ENCODE measurements at places on chromosomes 6 and 20. TPM values are rescaled to one million over a fixed set of nuclear protein-coding genes. Genes with fewer than 3 reads are reported as not detected.
A peak's percentile ranks its signal among the peaks of the same experiment; 100 is the strongest.

TDRD6 gene
- not detected for total RNA-seq

- DNase-seq: no peak
Observed at GRCh38 chr6:133886104-133886775, 2.7 kb upstream of the TCF21 start.

DNA sequence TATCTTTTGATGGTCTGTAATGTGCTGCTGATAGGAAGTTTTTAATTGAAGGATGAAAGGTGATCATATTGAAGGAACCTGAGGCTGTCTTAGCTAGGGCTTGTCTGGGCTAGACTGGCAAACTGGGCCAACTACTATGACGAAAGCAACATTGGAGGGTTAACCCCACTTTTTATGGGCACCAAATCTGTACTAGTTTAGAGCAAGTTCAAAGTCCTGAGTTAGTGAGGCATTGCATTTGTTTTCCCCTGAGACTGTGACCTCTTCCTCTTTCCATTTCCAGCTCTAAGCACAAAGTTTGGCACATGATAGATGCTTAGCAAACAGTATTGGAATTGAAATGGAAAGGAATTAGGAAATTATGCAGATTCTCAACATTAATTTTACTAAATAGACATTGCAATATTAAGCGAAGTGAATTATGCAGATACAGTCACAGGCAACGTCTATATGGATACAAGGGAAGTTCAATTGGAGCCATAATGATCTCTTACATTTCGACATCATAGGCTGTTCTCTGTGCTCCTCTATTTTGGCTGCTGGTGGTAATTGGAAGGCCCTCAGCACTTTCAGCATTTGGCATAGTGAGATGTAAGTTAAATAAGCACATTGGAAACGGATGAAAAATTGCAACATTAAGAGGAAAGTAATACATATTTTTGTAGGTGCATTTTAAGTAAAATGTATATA is 22.2 kb downstream of the CEP57L1 start:
- no peak for DNase-seq

PHIP gene
- total RNA-seq: 24.7 TPM

DNA sequence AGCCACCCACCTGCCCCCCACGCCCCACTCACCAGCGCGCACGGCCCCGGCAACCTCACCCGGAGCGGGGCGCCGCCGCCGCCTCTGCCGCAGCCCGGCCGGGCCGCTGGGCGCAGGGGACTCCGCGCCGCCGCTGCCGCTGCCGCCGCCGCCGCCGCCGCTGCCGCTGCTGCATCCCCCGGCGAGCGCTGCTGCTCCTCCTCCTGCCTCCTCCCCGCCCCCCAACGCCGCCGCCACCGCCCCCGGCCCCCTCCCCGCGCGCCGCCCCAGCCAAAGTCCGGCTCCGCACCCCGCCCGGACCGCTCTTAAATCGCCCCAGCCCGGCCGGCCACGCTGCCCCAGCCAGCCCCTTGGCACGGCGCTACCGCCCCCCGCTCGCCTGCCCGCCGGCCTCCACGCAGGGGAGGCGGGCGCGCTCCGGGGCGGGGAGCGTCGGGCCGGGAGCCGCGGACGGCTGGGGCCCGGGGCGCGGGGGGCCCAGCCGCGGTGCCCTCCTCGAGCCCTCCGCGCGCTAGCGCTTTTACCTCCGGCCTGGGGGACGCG is at the start of gene SULF2:
Gene SULF2 (minus strand): TSS at position 171 of the 543 bp plus-strand sequence. CDS start 28,118 bp downstream, outside the sequence.
- DNase-seq: no peak

GRCh38 chr6:169198885-169199284 is 54.8 kb downstream of the THBS2 start:
- DNase-seq: no peak

DNA sequence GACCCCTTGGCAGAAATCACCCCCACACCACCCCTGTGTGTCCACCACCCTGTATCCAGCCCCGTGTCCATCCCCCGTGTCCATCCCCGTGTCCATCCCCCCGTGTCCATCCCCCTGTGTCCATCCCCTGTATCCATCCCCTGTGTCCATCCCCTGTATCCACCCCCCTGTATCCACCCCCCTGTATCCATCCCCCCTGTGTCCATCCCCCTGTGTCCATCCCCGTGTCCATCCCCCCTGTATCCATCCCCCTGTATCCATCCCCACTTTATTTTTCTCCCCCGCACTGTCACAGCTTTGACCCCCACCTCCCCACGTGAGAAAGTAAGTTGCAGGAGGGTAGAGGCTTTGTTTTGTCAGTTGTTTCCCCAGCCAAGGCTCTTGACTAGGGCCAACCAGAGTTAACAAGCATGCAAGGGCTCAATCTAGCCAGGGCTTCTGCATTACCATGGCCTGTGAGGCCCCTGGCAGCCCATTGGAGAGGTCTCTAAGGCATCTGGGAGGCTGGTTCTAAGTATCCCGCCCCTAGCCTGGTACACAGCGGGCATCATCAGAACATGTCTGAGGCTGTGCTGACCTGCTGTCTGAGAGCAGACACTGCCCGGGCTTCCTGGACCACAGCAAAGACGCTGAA is 18.1 kb upstream of the SIRPA start:
- DNase-seq: peak; percentile 19

GRCh38 chr20:48808382-48809034 is 19.3 kb downstream of the PREX1 start:
- no peak for DNase-seq

DNA sequence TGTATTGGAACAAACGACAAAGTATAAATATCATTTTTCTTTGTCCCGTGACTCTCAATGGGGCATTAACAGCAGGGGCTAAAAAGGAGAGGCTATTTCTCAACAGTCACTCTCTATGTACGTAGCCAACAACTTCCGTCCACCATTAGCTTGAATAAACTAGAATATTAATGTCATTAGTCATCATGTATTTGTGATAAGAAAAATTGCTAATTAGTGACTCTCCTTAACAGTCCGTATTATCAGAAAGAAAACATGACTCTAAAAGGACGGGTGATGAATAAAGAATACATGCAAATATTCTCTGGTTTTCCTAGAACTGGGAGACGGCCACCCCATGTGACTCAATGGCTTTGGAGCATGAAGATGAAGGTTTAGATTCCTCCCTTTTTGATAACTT is 18.6 kb downstream of the VIP start:
- no peak for DNase-seq

- DNase-seq: no peak
Observed at GRCh38 chr6:139496654-139497344, 122.4 kb upstream of the CITED2 start.

VSX1 gene
- total RNA-seq: not detected

DNA sequence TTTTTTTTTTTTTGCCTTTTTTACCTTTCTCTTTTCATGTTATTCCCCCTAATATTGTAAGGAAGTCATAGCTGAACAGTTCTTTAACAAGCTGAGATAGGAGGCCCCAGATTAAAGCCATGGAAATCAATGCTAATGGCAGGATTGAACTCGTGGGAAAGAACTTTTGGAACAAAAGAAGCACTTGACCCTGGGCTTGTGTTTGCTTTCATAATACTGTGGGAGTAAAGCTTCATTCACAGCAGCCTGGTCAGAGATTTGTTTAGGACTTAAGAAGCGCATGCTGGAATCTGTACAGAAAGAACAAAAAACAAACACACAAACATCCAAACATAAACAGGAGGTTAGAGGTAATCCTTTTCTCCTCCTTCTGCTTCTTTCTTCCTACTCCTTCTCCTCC is 5.1 kb downstream of the HEY2 start:
- no peak for DNase-seq

DNA sequence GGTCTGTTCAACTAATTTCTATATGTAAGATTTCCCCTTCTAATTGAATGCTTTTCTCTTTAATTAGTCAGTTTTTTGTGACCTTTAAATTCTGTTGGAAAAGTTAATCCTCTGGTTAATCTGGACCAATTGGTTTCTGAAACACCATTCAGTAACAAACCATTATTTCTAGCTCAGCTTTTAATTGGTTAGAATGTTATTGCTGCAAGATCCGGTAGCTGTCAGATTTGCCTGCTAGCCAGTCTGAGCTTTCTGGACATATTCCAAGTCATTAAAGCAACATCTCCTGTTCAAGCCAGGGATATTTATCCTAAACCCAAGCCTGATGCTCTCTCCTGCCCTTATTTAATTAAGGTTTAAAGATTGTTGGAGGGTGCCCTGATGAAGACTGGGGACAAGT is 55.1 kb upstream of the FBXL4 start:
- no peak for DNase-seq

RRAGD gene
- 19.7 TPM for total RNA-seq

DNA sequence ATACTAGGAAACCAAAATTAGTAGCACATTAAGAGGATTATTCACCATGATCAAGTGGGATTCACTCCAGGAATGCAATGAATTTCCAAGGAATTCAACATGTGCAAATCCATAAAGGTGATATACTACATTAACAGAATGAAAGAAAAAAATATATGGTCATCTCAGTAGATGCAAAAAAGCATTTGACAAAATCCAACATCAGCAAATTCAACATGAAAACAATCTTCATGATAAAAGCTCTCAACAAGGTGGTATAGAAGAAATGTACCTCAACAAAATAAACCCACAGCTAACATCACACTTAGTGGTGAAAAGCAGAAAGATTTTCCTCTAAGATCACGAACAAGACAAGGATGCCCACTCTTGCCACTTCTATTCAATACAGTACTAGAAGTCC is 74.4 kb upstream of the PDE10A start:
- no peak for DNase-seq

GRCh38 chr6:119495230-119495683 is 145.7 kb upstream of the MAN1A1 start:
- DNase-seq: no peak

DNA sequence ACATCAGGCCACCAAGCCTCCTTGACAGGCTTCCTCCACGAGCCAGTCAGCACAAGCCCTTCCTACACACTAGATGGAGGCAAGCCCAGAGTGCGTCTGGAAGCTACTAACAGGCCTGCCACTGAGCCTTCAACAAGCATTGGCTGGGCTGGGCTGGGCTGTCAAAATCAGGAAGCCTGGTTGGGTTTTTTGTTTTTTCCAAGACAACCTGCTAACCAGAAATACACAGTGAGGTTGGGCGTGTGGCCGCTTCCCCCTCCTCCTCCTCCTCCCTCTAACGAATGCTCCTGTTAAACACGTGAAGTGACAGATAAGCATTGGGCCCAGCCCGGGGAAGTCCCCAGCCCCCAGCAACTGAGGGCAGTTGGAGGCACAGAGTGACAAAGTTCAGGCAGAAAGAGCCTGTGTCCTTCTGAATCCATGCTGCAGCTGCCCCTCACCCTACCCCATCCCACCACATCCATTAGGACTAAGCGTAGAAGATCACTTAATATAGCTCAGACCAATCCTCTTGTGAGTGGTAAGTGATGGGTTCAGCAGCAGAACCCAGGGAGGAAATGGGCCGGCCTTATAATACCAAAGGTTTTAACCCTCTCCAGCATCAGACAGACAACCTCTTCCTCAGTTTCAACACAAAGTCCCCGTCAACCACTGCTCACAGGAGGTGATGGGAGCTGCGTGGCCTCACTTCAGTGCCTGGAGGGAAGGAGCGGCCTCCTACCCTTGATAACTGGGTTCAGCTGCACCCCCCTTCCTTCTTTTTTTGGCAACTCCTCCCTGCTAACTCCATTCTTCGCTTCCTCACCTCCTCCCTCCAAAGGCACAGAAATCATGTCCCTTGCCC is 1.1 kb downstream of the NFATC2 start:
- peak; percentile 93 for DNase-seq

DNA sequence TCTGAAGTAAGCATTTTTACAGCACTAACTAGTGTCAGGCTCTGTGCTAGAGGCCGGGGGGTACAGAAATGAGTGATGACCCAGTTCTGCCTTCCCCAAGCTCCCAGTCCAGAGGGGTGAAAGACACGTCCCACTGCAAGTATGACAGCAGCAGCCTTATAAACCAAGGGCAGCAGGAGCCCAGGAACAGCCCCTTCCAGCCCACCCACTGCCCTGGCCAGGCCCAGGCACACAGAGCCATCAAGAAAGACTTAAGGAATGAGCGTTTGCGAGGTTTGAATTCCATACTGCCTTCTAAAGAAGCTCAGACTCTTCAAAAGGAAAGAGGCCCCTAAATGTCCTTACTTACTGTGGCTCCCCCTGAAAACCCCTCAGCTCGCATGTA is 10.0 kb downstream of the TRERF1 start:
- peak; percentile 41 for DNase-seq

LY6G6D gene
- total RNA-seq: not detected

TPD52L1 gene
- total RNA-seq: 0.52 TPM

DNA sequence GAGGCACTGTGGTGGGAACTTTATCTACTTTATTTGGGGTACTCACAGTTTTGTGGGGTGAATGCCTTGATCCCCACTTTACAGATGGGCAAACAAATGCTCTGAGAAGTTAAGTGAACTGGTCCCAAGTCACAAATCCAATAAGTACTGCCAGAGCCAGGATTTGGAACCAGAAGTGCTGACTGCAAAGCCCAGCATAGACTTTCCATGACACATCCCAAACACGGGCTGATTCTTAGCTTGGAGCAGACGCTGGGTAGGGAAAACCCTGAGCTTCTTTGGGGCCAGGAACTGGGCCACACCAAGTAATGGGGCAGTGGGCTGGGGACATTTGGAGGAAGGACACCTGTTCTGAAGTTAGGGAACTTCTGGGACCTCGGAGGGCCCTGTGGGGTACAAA is 20.3 kb downstream of the RIN2 start:
- no peak for DNase-seq

GRCh38 chr6:108748959-108749358 is 99.3 kb upstream of the ARMC2 start:
- DNase-seq: no peak

GRCh38 chr6:105014448-105014847 is 57.5 kb downstream of the LIN28B start:
- DNase-seq: no peak

- DNase-seq: no peak
Observed at GRCh38 chr6:154506991-154507898, 3.2 kb downstream of the CNKSR3 start.

- DNase-seq: no peak
Observed at GRCh38 chr6:13697857-13698256, 13.8 kb downstream of the RANBP9 start.

GRCh38 chr6:38801305-38801704 is 86.2 kb downstream of the DNAH8 start:
- no peak for DNase-seq

DNA sequence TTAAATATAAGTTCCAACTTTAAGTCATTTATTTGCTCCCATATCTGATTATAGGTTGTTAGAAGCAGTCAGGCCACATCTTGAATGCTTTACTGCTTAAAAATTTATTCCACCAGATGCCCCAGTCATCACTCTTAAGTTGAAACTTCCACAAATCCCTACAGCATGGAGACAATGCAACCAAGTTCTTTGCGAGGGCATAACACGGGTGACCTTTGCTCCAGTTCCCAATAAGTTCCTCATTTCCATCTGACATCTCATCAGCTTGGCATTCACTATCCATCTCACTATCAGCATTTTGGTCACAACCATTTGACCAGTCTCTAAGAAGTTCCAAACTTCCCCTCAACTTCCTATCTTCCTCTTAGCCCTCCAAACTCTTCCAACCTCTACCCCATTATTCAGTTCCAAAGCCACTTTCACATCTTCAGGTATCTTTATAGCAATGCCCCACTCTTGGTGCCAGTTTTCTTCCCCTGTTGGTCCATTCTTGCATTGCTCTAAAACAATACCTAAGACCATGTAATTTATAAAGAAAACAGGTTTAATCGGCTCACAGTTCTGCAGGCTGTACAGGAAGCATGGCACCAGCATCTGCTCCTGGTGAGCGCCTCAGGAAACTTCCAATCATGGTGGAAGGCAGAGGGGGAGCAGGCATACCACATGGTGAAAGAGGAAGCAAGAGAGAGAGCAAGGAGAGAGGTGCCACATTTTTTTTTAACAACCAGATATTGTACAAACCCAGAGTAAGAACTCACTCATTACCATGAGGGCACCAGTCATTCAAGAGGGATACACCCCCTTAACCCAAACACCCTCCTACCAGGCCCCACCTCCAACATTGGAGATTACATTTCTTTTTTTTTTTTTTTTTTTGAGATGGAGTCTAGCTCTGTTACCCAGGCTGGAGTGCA is 15.9 kb upstream of the ITPR3 start:
- DNase-seq: no peak
